ENCODE measurements at places on chromosomes 2 and 18.

GRCh38 chr18:74438091-74438490, 19.0 kb downstream of the DIPK1C start:
- no peak for DNase-seq

GRCh38 chr2:55880416-55881143, 43.0 kb downstream of the EFEMP1 start:
- DNase-seq = no peak

DNA sequence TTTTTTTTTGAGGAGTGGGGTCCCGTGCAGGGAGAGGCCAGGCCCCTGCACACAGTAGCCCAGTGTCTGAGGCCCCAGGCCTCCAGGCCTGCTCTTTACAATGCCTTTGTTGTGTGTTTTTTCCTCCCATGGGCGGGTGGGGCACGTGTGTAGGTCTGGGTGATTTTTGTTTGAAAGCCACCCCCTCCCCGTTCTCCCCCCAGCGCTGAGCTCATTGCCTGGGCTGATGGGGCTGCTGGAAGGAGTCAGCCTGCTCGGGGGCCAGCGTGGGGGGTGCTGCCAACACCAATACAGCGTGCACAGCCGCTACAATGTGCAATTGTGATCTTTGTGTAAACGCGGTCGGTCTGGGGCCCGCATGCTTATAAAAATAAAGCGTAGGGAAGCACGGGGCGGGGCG, 142.7 kb downstream of the DYSF start:
- no peak for DNase-seq

DNA sequence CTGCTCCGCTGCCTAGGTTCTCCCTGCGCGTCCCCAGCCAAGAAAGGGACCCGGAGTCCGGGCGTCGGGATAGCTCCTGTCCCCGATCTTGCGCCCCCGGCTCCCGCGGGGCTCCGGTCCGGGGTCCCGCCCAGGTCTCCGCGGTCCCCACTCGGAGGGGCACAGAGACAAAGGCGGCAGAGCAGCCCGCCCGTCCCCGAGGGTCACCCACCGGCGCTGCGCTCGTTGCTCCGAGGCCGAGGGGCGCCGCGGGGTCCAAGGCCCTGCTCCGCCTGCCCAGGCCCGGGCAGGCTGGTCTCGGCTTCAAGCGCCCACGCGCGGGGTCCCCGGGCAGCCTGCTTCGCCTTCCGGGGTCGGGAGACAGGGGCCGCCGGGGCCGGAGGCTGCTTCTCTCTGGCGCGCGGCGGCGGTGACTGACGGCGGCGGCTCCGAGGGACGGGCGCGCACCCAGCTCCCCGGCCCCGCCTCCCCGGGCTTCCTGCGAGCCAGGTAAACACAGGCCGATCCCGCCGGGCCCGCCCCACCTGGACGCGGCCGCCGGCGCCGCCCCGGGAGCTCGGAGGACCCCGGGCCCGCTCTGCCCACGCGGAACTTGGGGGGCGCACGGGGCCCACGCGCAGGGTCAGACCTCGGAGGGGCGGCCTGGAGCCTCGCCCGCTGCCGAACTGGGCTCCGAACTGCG, at the start of gene MBP:
MBP (minus strand) TSS at position 415 of the 682 bp plus-strand sequence. CDS start 27,522 bp downstream, outside the sequence.
- DNase-seq = no peak

- no peak for DNase-seq
Measured at GRCh38 chr2:128573116-128573515, 254.4 kb upstream of the HS6ST1 start.

DNA sequence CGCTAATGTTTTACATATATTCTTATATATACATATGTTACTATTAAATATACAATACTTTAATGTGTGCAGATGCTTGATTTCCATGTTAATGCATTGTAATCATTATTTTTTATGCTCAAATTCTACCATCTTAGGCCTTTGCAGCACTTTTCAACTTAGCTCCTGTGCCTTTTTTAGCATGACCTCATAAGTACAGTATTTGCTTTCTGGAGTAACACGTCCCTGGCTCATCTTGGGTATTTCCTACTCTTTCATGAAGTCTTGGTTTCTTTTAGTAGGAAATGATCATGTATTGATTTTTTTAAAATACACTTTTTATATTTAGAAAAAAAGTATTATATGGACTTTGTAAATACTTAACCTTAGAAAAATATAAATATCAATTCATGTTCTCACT, 36.5 kb downstream of the CAB39 start:
- no peak for DNase-seq

GRCh38 chr2:214543386-214543955, 132.6 kb downstream of the VWC2L start:
- no peak for DNase-seq

DNA sequence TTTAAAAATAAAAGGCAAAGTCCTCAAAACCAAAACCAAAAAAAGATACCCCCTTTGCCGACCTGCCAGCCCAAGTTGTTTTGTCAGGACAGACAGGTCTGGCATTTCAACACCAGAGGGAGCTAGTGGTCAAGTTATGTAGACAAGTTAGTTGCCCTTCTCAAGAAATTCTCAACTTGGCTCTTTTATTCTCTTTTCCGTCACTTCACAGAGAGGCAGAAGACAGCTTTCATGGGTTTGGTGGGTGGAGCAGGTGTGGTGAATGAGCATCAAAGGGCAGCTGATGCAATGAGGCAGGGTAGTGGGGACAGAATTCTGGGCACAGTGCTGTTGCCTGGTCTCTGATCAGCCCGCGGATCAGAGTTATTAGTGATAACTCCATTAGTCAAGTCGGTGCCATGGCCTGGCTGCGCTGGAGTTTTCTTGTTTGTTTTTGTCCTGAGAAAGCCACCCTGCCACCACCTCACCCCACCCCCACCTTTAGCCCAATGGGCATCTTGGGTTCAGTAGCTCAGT, 303.7 kb upstream of the EPAS1 start:
- no peak for DNase-seq

- no peak for DNase-seq
Measured at GRCh38 chr2:125037135-125037653, 1012.1 kb downstream of the CNTNAP5 start.

DNA sequence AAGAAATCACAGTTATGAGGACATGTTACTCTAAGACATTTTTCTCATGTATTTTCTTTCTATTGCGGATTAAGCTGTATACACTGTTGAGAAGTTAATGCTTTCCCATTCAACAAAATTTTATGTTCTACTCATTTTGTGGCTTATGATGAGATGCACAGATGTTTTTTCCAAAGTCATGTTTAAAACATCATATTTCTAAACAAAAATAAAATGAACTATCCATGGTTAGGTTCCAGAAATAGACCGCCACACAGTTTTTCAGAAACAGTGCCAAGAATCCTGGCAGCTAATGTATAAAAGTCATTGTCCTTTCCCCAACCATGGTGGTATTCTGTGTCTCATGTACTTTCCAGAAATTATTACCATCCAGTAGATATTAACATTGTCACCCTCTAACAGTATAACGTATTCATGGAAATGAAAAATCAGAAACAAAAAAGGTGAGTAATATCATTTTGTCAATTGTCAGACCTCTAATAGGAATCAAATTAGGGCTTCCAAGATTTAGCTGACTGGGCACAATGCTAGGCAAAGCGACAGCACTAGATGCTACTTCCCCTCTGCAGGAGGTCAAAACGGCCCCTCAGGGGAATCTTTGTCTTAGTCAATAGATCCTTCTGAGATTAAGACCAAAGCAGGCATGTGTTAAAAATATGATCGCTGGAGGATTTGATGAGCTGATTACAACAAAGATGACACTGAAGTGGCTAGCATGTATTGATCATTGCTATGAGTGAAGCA, 54.4 kb upstream of the ZNF397 start:
- no peak for DNase-seq

GRCh38 chr2:159165048-159165447, 121.5 kb downstream of the WDSUB1 start:
- DNase-seq = no peak

DNA sequence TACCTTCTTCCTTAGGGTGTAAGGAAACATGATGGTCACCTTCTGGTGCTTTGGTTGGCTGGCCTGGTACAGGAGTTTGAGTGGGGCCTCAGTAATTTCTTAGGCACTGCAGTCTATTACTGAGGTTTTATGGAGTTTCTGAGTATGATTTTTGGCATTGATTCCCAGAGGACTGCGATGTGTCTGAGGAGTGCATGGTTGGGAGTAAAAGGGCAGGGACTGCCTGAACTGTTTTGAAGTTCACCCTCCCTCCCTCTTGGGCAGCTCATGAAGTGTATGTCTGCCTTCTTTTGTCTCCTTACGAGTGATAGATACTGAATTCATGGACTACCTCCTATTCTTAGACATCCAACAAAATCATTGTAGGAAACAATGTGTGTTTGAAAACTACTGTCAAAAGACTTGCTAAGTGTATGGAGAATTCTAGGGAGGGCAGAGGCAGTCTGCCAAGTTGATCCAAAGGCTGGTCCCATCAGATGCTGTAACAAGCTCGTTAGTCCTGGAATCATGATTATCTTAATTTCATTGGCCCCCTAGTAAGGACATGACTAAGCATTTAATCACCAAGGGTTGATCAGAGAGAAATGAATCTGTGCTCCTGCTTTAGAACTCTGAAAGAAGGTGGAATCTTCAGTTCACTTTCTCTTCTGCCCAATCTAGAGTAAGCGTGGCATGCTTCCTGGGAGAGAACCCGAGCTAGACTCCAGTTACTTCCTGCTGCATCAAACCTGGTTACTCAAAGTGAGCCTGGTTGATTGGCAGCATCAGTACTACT, 26.5 kb downstream of the LYPD6B start:
- no peak for DNase-seq

GRCh38 chr2:231312066-231312465, 83.4 kb upstream of the B3GNT7 start:
- no peak for DNase-seq

GRCh38 chr2:223771475-223771874, 65.9 kb downstream of the AP1S3 start:
- DNase-seq = no peak

DNA sequence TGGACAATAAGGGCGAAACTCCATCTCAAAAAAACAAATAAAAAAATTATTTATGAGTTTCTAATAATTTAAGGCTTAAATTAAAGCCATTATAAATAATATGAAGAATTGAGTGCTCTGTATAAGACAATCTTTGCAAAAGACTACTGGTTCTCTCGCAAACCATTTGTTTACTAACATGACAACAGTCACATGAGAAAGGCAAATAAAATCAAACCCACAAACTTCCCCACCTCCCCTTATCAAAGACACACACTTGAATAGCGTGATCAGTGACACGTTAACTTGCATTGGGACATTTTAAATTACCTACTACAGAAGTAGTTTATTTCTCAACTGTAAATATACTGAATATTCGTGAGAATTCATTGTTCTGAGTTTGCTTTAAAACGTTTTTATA, 21.1 kb downstream of the RAB1A start:
- no peak for DNase-seq

DNA sequence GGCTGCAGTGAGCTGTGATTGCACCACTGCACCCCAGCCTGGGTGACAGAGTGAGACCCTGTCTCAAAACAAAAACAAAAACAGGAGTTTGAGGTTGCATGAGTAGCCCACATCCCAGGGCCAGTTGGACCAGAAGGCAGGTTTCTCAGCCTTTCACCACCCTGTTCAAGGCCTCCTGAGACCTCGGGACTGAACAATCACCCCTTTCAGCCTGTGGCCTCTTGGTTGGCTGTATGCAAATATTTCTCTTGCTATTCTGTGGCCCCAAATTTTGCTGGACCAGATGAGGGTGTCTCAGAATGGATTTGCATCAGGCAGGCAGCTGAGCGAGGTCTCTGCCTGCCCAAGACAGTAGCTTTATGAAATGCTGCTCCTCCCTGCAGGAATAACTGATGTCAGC, 56.9 kb downstream of the DPYSL5 start:
- no peak for DNase-seq

DNA sequence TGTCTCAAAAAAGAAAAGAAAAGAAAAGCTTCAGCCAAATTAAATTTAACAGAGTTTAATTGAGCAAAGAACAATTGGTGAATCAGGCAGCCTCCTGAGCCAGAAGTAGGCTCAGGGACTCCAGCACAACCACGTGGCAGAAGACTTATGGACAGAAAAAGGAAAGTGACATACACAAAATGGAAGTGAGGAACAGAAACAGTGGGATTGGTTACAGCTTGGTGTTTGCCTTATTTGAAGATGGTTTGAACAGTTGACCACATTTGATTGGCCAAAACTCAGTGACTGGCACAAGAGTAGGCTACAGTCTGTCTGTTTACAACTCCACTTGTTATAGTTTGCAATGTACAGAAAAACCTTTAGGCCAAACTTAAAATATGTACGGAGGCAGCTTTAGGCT, 83.1 kb downstream of the SOCS6 start:
- DNase-seq = no peak

DNA sequence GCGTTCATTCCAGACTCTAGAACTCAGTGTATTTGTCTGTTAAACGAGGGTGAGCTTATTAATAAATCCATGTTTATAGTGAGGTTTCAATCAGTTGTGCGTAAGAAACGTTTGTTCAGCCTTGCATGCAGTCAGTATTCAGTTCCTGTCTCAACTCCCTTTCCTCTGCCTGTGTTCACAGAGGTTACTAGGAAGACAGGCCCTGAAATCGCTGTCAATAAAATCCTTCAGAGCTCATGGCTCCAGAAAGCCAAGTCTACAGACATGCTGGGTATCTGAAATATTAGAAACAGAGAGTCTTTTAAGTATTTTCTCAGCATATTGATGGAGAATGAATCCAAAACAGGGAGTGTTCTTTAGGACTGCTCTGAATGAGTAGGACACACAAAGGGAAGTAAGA, 75.4 kb downstream of the KLF7 start:
- no peak for DNase-seq

DNA sequence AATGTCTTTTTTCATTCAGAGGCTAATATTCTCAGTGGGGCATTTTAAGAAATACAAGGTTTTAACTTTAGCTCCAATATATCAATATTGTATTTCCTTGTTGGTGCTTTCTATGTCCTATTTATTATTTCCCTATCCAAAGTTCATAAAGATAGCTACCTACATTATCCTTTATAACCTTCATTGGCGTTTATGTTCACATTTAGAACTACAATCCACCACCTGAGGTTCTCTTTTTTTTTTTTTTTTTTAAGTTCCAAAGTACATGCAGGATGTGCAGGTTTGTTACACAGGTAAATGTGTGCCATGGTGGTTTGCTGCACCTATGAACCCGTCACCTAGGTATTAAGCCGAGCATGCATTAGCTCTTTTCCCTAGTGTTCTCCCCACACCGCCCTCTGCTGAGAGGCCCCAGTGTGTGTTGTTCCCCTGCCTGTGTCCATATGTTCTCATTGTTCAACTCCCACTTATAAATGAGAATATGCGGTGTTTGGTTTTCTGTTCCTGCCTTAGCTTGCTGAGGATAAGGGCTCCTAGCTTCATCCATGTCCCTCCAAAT, 694.6 kb downstream of the SUCLG1 start:
- no peak for DNase-seq

DNA sequence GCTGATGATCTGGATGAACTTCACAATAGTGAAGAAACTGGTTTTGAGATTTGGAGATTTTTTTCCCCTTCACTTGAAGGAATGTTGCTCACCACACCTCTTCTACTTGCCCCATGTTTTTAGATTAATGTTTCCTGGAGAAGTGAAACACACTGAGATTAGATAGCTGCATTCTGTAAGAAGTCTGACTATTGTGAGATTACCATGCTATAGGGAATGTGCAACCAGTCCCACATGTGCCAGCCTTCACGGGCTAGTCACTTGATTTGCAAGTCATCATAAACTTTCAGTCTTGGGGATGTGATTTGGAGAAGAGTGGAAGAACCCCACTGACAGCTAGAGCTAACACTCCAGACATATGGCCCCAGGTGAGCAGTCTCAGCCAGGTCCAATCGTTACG, 7.4 kb upstream of the CCNYL1 start:
- DNase-seq = no peak

Measured in cortex of kidney (tissue), 1 donor.